ENCODE measurements at places on chromosomes 5 and 9.

DNA sequence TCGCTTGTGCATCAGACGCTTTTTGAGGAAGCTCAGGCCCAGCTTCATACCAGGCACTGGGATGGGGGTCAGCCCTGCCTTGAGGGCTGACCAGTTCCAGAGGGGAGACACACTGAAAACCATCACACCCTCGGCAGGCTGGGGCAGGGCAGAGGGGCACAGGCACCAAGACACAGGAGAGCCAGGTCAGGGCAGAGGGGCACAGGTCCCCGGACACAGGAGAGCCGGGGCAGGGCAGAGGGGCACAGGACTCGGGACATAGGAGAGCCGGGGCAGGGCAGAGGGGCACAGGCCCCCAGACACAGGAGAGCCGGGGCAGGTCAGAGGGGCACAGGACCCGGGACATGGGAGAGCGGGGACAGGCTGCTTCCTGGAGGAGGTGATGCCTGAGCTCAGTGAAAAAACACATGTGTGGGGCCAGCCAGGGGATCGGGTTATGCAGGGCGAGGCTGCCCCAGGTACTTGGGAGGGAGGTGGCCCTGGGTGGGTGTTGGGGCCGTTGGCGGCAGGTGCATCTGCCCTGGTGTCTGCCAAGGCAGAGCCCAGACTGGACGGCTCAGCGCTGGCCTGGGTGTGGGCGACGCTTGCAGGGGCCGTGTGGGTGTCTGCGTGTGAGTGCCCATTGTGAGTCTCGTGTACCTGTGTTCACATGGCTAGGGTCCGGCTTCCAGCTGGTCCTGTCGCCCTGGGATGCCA is 15.1 kb upstream of the SLC2A6 start:
- no peak for DNase-seq

DNA sequence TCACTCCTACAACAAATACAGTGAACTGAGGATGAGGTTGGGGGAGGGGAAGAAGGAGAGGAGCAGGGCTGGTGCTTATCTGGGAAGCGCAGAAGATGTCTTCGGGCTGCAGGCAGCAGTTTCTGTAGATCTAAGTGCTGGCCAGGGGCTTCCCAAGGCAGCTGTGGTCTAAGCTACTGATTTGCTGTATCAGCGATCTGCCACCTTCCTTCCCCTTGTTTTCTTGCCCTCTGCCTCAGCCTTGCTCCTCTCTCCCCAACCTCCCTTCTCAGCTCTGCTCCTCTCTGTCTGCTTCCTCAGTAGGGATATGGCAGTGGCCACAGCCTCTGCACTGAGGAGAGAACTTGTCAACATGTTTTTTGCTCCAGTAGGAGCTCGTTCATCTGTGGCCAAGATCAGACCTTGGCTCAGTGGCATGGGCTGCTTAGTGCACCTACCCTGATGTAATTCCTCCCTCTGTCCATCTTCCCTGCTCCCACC is 42.8 kb upstream of the IL6ST start:
- DNase-seq = no peak

DNA sequence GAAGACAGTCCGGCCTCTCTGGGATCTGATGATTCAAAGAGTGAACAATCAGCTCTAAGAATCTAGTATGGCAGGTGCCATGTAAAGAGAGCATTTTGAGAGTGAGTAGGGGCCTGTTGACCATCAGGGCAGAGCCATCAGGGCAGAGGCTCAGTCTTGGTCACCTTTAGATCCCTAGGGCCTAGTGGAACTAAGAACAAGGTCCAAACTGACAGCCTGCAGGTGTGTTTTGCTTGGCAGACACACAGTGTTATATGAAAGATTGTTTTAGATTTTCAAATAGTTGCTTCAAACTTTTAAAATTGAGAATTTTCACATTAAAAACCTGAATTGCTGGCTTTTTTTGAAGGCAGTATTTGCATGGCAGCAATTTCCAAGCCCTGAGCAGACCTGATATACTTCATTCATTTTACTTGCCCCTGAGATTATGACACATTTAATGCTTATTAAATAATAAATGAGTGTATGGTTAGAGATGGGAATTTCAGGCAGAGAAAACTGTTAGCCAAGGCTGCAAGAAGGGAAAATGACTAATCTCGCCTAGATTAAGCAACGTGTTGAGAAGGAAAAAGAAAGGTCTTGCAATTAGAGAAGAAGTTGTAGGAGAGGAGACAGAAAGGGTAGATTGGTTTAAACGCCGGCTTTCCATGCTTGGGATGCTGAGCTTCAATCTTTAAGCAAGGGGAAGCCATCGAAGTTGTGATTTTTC is 279.6 kb downstream of the ARRDC3 start:
- no peak for DNase-seq

DNA sequence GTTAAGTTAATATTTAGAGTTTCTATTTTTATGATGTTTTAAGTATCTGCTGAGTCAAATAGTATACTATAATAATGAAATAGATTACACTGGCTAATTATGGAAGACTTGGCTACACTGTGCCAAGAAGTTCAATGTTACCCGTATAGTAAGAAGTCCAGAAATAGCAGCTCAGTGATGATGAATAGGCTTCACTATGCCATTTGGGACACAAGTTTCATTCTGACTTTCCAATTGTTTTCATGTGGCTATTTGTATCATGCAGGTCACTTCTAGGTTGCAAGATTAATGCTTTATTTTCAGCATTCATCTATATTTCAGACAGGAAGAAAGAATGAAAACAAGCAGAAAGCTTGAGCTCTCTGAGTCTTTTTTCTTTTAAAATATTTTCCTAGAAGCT is 194.5 kb upstream of the RIOK2 start:
- DNase-seq = no peak

DNA sequence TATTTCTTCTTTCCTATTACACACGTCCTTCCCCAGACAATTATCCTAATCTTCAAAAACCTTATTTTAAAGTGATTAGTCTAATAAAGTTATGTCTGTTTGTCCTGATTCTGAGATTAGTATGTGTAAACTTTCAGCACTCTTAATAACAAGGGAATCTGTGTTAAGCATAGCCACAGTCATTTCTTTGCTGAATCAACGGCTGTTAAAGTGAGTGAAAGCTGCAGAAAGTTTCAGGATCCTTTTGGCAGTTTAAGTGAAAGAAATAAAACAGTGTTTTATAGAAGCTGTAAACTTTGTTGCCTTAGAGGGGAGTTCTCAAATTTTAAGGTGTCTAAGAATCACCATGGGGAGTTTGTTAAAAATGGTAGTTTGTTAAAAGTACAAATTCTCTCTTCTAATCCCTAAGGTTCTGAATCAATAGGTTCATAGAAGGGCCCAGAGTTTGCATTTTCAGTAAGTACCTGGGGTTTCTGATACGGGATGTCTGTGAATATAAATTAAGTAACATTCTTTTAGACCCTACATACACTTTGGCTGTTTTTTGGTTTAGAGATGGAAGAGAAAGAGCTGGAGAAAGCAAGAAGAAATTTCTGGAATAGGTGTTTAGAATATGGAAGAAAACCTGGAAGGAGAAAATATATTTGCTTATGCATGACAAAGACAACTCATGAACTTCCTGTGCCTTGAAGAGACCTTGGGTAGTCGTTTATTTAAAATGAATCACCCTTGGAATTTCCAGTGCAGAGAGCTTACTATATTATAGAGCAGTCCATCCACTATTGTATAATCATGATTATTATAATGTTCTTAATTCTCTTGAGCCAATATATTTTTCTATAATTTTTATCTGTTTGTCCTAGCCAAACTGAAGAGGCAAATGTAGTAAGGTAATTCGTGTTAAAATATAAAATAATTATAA is 45.7 kb downstream of the SCAMP1 start:
- peak; percentile 39 for DNase-seq

DNA sequence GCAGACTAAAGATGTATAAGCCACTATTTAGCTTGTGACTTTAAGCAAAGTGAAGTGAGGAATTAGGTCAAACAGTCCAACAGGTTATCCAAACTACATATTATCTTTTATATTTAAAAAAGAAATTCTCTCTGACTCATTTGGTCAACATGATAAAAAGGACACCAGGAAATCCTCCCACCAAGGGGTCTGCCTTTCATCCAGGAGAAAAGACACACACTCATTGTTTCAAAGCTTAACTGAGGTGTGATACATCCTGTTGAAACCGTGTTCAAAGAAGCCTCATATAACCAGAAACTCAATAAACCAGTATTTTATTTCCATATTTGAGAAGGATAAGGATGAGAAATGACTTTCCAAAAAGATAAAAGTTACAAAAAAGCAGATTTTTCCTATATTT is 417.1 kb downstream of the HCN1 start:
- DNase-seq = no peak

- no peak for DNase-seq
Measured at GRCh38 chr9:134206311-134207300, 42.2 kb upstream of the RNU6ATAC start.

- DNase-seq = peak; percentile 54
Measured at GRCh38 chr9:115770521-115770920, 383.1 kb upstream of the PAPPA start.

GRCh38 chr9:115127191-115127817 is 9.3 kb upstream of the TNC start:
- peak; percentile 94 for DNase-seq

GRCh38 chr9:127519301-127520166 is 68.2 kb downstream of the LRSAM1 start:
- DNase-seq = peak; percentile 99

DNA sequence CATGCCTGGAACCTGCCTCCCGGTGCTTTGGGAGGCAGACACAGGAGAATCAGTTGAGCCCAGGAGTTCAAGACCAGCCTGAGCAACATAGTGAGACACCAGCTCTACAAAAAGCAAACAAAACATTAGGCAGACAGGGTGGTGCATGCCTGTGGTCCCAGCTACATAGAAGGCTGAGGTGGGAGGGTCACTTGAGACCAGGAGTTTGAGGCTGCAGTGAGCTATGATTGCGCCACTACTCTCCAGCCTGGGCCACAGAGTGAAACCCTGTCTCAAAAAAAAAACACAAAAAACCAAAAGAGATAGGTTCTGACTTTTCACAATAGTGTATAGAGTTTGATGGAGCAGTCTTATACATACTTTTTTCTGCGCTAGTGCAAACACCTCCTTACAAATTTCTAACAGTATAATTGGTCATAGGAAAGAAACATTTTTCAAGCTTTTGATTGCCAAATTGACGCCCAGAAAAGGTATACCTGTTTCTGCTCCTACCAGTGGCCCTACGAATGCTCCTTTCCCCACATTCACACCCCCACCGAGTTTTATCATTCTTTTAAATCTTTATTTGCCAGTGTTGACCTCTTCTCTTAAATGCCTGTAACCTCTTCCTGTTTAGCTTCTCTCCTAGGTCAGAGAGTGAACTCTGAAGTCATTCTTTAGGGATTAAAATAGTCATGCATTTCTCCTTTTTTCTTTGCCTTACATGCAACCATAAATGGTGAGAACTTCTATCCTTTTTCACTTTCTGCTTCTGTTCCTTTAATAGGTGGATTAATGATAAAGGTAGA is 7.5 kb downstream of the DOCK8 start:
- DNase-seq = no peak

- DNase-seq = no peak
Measured at GRCh38 chr9:8489835-8490234, 690.3 kb upstream of the DMAC1 start.

GRCh38 chr9:14760060-14760459 is 37.5 kb upstream of the CER1 start:
- DNase-seq = no peak
